NCI-H1436 (cell line): ENCODE measurements at places on chromosomes 5 and 9.

DNA sequence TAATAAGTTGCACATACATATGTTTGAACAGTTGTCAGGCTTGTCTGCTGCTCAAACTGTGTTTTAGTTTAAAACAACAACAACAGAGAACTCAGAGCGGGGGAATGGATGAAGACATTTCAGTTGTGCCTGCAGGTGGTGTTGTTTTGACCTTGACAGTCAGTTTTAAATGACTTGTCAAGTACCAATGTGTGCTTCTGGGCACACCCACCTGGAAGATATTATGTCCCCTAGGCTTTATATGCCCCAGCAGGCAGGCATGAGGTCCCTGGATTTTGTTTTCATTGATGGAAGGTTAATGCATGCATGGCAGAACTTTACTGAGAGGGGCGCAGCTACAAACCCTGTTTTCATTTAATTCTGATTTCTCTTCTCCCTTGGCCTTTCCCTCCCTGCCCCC lies 84.6 kb downstream of the AOPEP start:
- no peak for DNase-seq

DNA sequence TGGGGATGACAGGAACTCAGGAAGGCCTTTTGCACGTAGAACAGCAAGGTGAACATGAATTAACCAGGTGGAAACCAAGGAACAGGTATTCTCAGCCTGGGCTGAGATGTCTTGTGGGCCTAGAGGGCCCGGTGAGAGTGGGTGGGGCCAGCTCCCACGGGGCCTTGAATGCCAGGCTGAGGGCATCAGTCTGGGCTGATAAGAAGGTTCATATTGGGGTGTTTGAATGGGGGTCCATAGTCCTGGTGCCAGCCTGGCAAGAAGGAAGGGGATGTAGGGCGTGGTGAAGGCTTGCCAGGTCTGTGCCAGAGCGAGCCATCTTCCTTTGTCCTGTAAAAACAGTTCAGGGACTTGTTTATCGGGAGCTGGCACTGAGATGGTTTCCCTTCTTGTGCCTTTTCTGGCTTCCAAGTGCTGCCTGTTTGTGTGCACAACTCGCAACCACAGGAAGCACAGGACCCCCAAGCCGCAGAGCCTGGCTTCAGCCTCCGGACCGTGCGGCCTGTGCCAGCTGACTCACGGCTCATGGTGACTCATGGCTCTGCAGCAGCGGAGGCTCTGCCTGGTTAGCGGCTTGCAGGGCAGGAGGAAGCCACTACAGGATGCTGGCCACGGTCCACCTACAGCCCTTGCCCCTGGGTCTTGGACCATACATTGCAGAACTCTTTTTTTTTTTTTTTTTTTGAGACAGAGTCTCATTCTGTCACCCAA lies 2.4 kb downstream of the CARD19 start:
- no peak for DNase-seq

- no peak for DNase-seq
These were observed 389.1 kb downstream of the GADD45G start for GRCh38 chr9:89993678-89994630.

- no peak for DNase-seq
These were observed 47.8 kb downstream of the LOX start for GRCh38 chr5:122030251-122030650.

GRCh38 chr9:86735772-86736458 lies 211.4 kb downstream of the GAS1 start:
- no peak for DNase-seq

DNA sequence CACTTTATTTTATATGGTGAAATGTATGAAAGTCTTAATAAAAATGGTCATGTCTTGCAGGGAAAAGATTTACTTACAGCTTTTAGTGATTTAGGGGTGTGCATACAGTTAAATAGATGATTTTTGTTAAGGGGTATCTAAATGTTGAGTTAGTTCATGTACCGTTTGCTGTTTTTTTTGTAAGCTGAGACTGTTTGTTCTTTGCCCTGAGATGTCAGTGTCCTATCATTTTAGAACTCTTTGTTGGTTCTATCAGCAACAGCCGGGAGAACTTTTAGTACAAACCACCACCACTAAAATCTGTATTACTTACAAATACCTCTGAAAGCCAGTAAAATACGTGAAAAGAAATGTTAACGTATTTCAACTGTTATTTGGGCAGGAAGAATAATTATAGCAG lies 56.3 kb upstream of the MTMR12 start:
- DNase-seq = no peak

- no peak for DNase-seq
These were observed 17.5 kb downstream of the IPPK start for GRCh38 chr9:92652461-92652860.
